Glutamatergic neuron (in vitro differentiated cells): ENCODE measurements at places on chromosomes 1 and 21. TPM values are rescaled to one million over a fixed set of nuclear protein-coding genes. Genes with fewer than 3 reads are reported as not detected.

GRCh38 chr1:24226749-24227148 lies 39.7 kb upstream of the IFNLR1 start:
- DNase-seq = no peak

Gene SPAG17
- total RNA-seq = not detected

DNA sequence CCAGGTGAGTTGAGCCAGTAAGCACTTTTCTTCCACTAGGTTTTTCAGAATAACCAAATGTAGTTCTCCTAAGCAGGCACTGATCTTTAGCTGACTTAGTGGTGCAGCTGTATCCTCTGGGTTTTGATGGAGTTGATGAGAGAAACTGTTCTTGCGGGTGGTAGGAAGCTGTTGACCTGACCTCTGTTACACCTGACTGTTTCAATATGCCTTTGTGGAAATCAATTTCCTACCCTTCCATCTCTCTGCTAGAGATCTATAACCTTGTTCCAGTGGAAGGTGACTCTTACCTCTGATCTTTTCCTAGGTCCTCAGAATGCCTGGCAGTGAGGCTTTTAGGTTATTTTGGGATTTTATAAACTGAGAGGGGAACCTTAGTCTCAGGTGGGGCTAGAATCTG lies 51.6 kb upstream of the MACF1 start:
- DNase-seq = no peak

Gene MCOLN3
- not detected for total RNA-seq

Gene DIO1
- total RNA-seq = not detected

- DNase-seq = no peak
Measured at GRCh38 chr21:29018540-29018939, 609 bp downstream of the RWDD2B start.

DNA sequence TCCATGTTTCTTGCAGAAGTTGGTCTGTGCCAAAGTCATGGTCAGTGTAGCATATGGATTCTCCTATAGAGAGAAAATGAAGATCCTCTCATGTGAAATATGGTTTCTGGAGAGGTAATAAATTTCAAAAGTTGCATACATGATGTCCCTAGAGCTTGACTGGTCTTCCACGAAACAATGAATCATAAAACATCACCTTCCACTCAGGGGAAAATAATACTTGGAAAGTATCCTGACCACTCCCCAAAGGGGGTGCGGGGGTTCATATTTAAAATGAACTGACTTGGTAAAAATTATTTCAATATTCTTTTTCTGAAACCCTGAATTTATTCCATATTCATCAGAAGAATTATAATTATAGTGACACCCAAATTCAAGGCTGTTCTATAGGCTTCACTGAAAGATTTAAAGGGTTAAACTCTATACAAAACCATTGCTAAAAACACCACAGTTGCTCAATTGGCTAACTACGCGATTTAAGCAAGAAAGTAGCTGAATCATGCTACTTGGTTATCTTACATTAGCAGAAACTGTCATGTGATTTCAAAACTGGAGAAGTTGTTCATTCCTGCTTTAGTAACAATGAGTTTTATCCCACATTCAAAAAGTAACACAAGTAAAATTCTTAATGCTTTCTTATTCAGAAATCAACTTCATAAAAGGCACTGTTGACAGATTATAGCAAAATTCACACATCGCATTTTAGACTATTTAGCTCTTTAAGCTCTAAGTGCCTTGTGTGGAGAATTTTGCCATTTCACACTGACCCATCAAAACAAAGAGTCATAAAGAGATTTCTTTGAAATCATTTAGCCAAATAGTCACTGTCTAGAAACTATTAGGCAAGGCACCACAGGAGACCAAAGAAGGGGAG lies 5.3 kb downstream of the CREG1 start:
- no peak for DNase-seq

DNA sequence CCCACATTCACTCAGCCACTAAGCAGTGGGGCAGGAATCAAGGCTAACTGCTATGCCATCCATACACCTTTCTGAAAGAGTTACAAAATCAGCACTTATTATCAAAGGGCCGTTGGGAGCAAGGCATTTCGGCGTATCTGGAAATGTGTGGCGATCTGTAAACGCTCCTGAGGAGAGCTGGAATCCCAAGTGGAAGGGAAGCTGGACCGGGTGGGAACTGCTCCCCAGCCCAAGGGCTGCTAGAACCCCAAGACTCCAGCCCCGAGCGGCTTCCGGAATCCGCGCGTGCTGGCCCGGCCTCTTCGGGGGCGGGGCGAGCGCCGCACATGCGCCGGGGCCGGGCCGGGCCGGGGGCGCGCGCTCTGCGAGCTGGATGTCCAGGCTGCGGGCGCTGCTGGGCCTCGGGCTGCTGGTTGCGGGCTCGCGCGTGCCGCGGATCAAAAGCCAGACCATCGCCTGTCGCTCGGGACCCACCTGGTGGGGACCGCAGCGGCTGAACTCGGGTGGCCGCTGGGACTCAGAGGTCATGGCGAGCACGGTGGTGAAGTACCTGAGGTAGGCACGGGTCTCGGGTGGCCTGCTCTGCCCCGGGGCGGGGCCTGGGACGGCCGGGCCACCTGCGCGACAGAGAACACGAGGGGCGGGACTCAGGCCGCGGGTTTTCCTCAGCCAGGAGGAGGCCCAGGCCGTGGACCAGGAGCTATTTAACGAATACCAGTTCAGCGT lies at the start of gene NAXE:
Gene NAXE, plus strand, starts transcription at position 345 of the 726 bp plus-strand sequence. Its CDS starts 29 bp downstream, at position 374.
- peak; percentile 73 for DNase-seq

Gene FAM3B
- total RNA-seq = not detected

Gene CNIH3
- 4.4 TPM for total RNA-seq

Gene RNU1-4
- total RNA-seq = 3,598 TPM

DNA sequence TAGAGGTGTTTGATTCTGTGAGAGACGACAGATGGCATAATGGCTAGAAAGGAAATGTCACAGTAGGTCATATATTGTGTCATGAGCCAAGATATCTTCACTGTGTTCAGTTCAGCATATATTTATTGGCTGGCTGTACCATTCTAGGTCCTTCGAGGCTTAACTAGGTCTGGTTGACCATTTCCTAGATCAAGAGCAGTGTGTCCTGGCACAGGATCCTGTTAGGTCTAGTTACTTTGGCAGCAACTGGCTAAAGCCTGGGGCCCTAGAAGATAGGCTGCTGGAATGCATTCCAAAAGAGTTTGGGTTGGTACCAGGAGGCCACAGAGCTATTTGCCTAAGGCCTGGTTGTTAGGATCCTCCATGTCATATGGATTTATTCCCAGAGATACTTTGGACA lies 20.9 kb downstream of the ZBTB40 start:
- no peak for DNase-seq

- no peak for DNase-seq
Measured at GRCh38 chr1:226444901-226445300, 37.0 kb upstream of the PARP1 start.

DNA sequence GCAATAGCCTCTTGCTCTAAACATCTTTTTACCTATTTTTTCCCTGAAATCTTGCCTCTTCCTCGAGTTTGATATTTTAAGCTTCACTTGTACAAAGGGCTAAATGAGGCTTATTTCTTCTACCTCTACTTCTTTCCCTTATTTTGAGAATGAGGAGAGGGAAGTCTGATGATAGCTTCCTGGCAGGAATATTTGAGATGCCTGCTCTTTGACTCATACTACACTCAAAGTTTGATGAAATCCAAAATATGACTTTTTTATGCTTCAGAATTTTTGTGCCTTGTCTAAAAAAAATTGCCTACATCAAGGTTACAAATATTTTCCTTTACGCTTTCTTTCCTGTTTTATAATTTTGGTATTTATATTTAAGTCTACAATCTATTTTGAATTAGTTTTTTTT lies 624.4 kb upstream of the PLXNA2 start:
- no peak for DNase-seq

DNA sequence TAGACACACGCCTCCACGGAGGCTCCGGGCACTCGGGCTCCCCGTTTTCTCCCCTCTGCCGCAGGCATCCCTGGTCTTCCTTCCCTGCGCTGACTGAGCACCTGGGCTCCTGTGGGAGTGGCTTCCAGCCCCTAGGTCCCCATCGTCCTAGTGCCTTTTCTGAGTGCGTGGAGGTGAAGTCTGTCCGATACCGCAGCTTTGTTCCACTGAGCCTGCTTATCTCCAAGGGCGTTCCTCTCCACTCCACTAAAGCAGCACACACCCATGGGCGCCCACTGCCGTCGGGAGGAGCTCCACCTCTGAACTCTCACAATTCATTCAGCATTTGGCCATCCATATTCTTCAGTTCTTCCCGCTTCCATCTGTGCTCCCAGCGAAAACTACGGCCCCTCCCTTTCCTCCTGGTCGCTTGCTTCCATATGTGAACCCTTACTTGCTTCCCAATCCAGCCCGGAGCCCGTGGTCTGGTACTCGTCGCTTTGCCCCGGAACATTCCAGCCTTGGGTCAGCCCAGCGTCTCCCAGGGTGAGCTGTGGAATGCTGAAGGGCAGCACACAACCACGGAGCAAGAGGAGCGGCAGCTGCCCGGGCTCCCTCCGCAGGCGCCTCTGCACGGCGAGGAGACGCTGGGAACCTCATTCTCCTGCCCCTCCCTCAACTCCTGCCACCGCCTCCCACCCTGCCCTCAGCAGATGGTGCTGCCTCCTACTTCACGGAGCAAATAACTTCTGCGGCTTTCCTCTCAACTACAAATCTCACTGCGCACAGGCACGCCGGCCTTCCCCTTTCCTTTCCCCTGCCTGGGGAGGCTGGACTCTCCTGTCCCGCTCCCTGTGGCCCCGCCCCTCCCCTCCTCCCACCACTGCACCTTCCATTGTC lies 27.5 kb downstream of the ATP8B2 start:
- peak; percentile 60 for DNase-seq

DNA sequence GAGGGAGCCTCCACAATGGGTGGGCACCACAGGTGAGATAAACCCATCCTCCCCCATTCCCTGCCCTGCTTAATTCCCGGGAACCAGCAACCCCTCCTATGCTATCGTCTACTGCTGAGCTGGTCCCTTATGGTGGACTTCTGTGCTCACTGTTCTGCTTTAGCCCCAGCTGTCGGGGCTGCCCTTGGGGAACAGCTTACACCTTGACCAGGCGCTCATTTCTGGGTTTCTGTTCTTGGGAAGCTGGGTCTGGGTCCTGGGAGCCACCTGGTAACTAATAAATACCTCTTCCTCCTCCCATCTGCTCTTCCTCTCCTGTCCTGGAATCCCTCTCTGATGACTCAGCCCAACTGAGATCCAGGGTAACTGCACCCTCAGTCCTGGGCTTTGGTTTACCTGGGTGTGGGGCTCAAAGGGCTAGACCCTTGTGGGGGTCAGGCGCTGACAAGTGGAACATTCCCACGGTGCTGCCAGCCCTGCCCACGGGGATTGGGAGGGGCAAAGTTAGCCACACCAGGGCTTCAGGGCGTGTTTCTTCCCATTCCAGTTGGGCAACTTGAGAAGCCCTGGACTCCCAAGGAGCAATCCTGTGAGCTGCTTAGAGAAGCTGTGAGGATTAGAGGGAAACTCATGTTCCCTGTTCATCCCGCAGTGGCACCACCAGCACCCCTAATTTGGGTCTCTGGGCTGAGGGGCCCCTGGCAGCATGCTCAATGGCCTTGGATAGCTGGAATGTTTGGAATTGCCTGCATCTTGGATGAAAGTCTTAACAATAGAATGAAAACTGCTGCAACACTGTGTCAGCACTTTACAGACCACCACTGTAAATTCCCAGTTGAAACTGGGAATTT lies 1.6 kb downstream of the PCAT6 start:
- DNase-seq = no peak

Gene SIPA1L2
- 177 TPM for total RNA-seq

Gene CAP1
- total RNA-seq = 293 TPM

Gene CSF1
- 0.59 TPM for total RNA-seq
